EH (cell line): ENCODE measurements at places on chromosomes 12 and 14.

GRCh38 chr12:29563636-29564035 lies 66.2 kb upstream of the OVCH1 start:
- DNase-seq: no peak

- peak; percentile 45 for DNase-seq
Measured at GRCh38 chr14:105075379-105076295, 10.4 kb upstream of the GPR132 start.

GRCh38 chr12:6185961-6186827 lies 14.0 kb upstream of the CD9 start:
- no peak for DNase-seq

DNA sequence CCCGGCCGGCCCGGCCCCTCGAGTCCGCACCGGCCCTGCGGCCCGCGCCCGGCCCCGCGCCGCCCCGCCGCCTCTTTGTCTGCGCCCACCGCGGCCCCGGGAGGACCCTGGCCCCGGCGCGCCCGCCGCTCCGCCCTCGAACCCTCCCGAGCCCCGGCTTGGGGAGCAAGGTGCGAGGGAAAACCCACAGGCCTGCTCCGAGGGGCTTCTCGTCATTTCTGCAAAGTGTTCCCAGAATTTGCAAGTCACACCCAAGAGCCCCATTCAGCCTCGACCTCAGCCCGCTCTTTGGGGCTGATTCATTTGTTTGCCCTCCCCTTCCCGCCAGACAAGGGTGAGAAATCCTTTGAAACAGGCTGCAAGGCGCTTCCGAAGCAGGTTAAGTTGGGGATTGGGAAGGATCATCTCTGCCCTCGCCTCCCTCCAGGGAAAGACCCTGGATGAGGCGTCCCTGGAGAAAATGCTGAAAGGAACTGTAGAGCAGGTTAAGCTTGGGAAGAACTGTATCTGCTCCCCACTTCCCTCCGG lies 325 bp upstream of the CLIP1 start:
- DNase-seq: peak; percentile 68

GRCh38 chr14:75549169-75549568 lies 26.9 kb downstream of the BATF start:
- DNase-seq: no peak

DNA sequence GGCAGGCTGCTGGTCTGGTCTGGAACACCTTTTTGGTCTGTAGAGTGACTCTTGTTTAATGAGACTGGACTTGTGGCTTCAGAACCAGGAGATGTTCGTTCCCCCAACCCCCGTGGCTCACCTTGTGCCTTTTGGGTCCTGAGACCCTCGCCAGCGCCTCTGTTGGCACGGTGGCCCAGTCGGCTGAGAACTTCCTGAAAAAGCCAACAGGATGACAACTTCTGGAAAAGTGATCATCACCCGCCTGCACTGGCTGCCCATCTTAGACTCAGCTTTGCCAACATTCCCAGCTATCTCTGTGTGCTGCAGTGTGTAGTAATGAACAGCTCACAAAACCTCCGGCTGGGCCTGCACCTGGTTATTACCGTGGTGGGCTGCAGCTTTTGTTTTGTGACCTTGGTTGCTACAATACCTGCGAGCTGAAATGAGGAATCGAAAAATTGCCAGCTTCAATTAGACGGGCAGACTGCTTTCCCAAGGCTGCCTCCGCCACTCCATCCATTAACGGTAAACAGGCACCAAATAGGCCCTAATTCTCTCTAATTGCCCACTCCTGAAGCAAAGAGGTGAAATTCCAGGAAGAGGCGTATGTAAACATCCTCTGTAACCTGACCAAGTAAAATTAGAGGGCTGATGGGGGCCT lies 16.0 kb downstream of the MEG3 start:
- DNase-seq: no peak

DNA sequence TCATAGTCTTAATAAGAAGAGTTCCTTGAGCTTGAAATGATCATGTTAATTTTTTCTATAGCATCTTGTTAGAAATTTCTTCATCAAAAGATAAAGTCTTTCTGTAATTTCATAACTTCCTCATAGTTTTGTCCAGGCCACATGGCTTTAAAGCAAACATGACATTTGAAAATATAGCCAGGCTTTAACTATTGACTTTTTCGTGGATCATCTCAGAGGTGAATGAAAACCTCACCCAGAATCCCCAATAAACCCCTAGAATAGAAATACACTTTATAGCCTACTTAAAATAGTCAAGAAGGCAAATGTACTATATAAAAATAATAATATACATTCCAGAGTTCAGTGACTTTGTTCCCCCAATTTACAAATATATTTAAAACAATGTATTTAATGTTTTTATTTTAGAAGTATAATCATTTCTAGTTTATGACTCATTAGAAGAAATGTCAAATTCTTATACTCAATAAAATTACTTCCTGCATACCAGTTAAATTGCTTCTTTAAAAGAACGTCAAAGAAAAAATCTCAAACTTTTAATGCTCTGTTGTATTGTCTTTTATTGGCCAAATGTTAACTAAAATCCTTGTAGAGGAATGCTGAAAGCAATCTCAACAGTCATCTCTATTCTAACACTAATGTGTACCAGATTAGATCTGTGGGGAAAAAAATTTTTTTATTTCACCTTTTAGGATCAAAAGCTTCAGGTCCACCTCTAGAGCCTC lies 21.6 kb downstream of the EXOC5 start:
- peak; percentile 76 for DNase-seq

DNA sequence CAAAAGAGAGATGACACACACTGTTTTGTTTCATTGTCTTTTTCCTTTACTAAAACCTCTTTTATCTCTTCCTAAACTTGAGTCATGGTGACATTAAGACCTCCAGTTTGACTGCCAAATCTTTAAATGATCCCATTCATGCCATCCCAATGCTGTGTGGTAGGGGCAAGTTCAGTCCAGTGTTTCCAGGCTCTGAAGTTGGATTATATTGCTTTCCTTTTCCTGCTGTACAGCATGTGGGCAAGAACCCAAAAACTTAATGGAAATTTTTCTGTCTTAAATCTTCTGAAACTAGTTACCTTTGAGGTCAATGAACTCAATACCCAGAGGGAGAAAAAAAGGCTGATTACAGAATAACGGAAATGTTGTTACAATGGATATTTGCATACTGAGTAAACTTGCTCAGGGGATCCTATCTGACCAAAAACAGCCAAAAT lies 187.1 kb upstream of the FAR2 start:
- DNase-seq: peak; percentile 6

DNA sequence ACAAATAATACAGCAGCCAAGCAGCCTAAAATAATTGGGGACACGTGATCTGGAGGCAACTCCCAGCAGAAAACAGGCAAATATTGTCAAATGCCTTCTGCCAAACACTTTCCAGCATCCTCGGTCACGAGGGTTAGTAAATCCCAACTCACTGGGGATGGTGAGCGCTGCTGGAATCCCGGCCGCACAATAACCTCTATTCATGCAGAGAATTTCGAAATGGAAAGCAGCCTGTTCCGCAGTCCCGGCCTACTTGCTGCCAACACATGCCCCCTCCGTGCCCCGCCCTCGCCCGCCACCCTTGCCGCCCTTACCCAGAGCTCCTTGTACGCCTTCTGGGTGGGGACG lies 62.2 kb downstream of the RFX4 start:
- DNase-seq: no peak

GRCh38 chr12:12896260-12896659 lies 4.9 kb downstream of the GPRC5A start:
- DNase-seq: peak; percentile 87

DNA sequence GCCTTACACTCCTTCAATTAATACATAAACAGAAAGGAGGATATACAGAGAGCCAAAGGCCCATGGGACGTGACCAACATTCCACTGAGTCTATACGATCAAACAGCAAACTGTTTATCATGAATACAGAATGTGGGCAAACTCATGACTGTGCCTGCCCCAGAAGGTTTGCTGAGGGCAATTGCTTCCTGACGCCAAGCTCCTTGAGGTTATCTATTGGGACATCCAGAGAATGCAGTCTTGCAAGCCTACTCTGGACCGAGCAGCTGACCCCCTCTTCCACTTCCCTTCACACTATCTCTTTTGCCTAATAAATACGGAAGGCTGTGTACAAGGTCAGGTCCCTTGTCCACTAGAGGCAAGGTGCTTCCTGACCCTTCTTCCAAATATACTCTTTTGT lies 18.5 kb upstream of the SLC10A1 start:
- no peak for DNase-seq

DNA sequence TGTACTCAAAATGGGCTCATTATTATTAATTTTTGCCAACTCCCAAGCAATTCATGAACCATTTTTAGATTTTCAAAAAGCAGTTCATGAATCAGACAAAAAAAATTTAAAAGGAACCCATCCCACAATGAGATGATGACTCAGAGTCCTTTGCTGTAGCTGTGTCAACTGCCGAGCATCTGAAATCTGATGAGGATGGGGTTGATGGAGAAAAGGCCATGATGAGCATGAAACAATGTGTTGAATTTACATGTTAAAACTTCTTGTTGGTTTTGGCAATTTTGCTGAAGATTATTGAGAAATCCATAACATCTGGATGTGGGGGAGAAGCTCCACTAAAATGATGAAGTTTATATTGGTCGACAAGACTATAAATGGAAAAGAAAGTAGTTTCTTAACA lies 378.0 kb downstream of the FOXG1 start:
- DNase-seq: peak; percentile 98

GRCh38 chr14:75292101-75292563 lies 13.5 kb downstream of the FOS start:
- no peak for DNase-seq

DNA sequence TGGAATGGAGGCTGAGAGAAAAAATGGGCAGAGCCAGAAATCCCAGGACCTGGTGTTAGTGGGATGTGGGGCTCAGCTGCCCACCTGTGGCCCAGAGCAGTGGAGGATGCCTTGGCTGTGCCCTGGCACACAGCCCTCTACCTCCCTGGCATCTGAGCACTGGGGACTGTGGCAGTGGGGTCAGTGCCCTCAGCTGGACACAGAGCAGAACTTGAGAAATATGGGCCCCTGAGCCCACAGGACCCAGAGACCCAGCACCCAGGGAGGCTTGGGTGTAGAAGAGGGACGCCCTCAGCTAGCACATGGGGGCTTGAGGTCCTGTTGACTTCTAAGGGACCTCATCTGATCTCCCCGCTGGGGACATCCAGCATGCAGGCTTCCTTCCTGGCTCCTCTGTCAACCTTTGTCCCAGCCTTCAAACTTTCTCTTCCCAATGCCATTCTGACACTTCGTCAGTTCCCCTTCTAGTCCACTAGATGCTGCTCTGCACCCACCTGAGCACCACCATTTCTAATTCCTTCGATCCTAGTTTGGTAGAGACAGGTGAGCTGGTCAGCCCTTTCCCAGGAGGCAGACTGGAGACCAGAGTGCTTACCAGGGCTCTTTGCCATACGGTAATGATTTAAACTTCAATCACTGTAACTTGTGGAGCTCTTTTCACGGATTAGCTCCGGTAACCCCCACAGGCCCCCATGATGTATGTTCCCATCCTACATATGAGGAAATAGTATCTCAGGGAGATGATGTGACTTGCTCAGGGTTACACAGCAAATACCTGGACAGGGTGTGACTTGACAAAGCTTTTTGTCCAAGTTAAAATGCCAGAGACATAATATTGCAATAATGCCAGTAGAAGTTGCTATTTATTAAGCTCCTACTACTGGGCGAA lies 143.7 kb downstream of the ASCL4 start:
- peak; percentile 23 for DNase-seq

DNA sequence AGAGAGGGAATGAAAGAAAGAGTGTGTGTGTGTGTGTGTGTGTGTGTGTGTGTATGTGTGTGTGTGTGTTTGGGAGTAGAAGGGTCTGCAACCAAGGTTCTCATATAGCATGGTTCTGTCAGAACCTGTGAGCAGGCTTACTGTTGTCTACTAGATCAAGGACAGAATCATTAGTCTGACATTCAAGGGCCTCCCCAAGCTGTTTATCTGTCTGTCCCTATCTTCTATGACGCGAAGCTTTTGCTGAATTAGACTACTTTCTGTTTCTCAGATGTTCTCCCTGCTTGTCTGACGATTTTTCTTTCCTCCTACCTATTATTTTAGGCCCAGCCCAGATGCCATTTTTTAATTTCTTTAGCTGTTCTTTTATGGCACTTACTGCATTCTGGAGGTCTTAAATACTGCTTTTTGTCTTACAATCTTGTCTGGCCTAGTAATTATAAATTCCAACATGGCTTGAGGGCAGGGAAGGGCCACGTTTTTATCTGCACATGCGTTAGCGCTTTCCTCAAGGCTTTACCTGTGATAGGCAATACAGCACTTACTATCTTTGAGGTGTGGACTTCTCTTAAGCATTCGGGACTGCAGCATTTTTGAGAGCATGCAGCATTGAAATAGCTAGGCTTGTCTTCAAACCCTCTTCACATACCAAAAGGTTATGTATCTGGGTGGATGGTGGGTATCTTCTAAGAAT lies 150.2 kb downstream of the TTLL5 start:
- DNase-seq: no peak

GRCh38 chr14:100369019-100369418 lies 45.9 kb downstream of the SLC25A47 start:
- DNase-seq: no peak

DNA sequence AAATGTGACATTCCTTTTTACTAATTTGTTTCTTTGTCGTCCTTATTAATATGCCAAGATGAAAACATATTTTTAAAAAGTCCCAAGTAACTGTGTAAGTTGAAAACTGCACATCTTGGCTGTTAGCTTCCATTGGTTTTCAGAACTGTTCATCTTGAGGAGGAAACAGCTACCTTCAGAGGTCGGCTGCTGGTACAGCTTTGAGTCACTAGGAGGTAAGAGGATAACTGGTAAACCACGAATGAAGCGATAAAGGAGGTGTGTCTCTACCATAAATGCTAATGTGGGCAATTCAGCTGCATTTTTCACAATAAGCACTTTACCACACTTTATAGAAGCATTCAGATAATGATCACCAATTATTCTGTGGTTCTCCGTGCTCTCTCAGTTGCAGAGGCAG lies 137.5 kb upstream of the KRAS start:
- DNase-seq: peak; percentile 6
